ENCODE measurements at places on chromosomes 5 and 9. TPM values are rescaled to one million over a fixed set of nuclear protein-coding genes. Genes with fewer than 3 reads are reported as not detected.

PRDM9 gene
- total RNA-seq, result not detected

UBAP1 gene
- total RNA-seq, result 30.6 TPM

TCERG1 gene
- 107 TPM for total RNA-seq

CLPTM1L gene
- 100 TPM for total RNA-seq

PPIC gene
- not detected for total RNA-seq

LHX2 gene
- not detected for total RNA-seq

TIFAB gene
- total RNA-seq, result not detected

SLC1A1 gene
- 1.4 TPM for total RNA-seq

DIRAS2 gene
- total RNA-seq, result not detected

CCNJL gene
- 0.09 TPM for total RNA-seq

GDNF gene
- total RNA-seq, result not detected

CDC25C gene
- 0.42 TPM for total RNA-seq
